ENCODE measurements at places on chromosomes 1 and 21.
A peak's percentile ranks its signal among the peaks of the same experiment; 100 is the strongest.

- no peak for DNase-seq
Observed at GRCh38 chr1:243281672-243282071, 25.8 kb downstream of the SDCCAG8 start.

GRCh38 chr1:208278638-208279037, 34.5 kb upstream of the PLXNA2 start:
- peak; percentile 49 for DNase-seq

- peak; percentile 35 for DNase-seq
Observed at GRCh38 chr1:91513160-91513559, 12.5 kb downstream of the CDC7 start.

DNA sequence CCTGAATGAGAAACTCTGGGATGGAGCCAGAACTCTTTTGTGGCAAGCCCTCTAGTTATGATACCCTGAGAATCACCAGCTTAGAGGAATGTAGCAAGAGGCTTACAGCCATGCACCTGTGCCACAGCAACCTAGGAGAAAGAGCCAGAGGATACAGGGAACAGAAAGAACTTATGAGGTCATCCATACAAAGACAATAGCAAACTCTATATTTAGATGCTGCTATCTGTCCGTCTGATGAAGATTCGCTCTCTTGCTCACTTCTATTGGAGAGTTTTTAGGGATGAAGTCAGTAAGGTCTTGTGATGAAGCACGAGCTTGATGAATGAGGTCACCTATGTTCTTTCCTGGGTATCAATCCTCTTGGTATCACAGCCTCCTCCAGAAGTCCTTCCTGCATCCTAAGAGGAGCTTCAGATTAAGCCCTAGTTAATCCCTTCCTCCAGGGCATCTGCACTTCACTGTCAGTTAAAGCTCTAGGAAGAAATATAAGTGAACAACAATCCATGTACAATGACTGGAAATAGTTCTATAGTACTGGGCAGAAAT, 185.6 kb downstream of the DAB1 start:
- no peak for DNase-seq

DNA sequence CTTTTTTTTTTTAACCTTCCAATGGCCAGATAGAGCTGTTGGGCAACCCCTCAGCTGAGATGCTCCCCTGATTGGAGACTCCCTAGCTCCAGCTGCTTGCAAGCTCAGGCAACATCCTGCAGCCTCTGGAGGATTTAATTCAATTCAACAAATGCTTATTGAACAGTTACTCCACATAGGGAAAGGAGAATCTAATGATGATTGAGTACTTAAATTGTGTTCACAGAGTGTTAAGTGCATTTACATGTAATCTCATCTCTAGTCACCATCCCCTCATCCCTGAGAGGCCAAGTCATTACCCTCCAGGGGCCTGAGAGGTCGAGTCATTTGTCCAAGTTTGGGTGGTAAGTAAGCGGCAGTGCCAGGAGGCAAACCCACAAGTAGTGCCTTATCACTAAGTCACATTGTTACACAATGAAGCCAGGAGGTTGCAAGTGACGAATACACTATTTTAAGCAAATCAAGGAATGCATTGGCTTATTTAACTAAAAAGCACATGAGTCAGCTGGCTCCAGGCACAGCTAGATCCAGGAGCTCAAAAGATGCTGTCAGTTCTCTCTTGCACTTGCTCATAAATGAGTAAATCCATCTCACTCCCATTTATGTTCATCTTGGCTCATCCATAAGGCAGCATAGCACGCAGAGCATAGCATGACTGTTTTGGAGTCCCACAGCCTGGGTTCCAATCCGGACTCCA, 64.3 kb downstream of the OPTC start:
- peak; percentile 99 for DNase-seq

All from fibroblast of skin of scalp (primary cell).